ENCODE measurements at places on chromosomes 3 and 15.

DNA sequence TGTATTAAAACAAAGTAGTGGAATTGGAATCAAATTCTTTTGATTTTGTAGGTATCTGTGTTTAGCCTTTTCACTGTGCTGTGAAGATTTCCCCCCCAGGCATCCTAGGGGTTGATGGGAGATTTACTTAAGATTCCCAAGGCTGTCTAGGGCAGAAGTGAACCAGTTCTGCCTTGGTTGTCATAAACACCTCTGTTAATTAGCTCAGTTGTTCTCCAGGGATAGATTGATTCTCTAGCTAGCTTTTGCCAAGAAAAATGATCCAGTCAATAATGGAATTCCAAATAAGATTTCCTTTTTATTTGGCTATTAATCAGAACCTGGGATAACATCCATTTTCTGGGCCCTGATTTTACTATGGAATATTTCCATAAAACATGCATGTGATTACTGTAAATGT, 12.7 kb downstream of the DAG1 start:
- DNase-seq, result no peak

DNA sequence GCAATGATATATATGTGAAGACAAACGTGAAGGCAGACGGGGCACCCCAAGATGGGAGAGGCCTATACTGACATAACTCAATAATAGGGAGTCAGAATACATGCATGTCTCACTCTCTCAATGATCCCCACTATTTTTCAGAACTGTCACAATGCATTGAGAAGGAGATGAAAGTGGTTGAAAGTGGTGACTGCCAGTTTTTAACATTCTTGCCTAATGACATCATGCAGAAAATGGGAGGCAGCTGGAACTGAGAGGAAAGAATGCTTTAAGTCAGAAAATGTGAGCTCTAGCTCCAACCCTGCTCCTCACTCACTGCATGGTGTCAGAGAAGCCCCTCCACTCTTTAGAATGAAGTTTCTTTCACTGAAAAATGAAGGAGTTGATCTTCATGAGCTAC, 55.3 kb upstream of the P2RY1 start:
- no peak for DNase-seq

- DNase-seq, result no peak
Observed at GRCh38 chr3:85838921-85839320, 880.1 kb downstream of the CADM2 start.

DNA sequence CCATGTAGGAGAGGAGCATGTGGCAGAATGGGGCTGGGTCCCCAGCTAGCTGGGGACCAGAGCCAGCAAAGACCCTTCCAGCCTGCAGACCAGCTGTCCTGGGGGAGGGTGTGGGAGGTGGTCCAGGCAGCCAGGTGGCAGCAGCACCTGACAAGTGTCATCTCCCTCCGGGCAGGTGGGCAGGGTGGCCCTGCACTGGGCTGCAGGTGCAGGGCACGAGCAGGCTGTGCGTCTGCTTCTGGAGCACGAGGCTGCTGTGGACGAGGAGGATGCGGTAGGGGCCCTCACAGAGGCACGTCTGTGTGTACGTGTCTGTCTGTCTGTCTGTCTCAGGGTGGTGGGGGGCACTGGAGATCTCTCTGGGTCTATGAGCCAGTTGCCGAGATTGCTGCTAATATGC, 5.5 kb downstream of the ANKDD1A start:
- DNase-seq, result no peak

DNA sequence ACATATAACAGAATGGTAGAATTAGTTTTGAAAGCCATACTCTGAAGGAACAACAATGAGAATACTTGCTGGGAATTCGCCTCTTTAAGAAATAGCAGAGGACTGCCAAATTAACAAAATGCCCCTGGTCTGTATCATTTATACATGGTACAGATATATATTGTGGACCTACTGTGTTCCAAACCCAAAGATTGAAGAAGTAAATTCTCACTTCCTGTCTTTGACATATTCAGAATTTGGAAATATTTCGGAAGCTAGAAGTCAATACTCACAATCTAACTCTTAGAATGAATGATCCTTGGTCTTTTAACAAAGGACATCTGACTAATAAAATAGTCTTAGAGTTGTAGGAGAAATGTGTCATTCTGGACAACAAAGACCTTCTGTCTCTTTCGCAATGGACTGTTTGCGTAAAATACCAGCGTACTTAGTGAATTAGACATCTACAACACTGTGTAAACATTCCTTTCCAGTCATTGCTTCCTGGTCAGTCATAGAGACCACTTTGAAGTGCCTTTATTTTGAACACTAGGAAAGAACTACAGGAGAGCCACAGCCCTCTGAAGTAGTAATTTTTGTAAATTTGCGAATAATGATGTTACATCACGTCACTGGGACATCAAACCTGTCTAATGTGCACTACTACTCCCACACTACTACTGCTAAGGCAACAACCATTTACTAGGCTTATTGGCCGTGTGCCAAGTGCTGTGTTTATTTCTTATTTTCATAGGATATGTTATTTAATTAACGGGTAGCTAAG, 68.0 kb downstream of the CHL1 start:
- no peak for DNase-seq

GRCh38 chr3:137205394-137206045, 247.7 kb downstream of the IL20RB start:
- DNase-seq, result no peak

DNA sequence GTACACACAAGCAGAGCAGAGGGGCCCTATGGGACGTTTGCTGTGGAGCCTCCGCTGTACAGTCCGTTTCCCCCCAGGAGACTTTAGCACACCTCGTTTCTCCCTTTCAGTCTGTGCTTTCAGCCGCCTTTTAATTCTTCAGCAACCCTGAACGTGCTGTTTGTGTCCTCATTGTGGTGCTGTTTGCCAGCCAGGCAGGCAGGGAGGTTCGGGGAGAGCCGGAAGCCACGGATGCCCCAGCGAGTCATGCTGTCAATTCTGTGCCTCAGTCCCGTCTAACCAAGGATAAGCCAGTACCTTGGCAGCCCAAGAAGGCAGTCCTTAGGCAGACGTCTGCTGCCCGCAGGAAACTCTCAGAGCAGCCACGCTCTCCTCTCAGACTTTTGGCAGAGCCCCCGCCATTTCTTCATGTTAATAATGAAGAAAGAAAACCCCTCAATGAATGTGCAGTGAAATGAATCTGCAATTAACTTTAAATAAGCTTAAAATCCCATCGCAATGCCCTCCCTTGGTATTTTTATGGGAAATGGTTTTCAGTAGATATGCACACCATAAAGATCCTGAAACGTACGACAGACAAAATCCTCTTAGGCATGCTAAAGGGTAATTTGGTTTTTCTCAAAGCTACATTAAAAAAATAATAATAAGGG, 158.6 kb downstream of the UACA start:
- DNase-seq, result peak; percentile 80

- peak; percentile 81 for DNase-seq
Observed at GRCh38 chr3:159928071-159928491, 60.6 kb upstream of the IL12A start.

- no peak for DNase-seq
Observed at GRCh38 chr15:76823890-76824289, 81.2 kb downstream of the SCAPER start.

GRCh38 chr3:38212141-38212540, 46.8 kb downstream of the OXSR1 start:
- no peak for DNase-seq

DNA sequence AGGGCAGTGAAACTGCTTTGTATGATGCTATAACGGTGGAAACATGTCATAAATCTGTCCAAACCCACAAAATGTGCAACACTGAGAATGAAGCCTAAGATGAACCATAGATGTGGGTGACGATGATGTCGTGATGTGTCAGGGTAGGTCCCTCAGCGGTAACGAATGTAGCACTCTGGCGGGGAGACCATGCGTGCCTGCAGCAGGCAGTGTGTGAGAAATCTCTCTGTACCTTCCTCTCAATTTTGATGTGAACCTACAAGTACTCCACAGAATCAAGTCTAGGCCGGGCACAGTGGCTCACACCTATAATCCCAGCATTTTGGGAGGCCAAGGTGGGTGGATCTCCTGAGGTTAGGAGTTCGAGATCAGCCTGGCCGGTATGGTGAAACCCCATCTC, 268.2 kb upstream of the LYSMD4 start:
- DNase-seq, result no peak

GRCh38 chr15:87639305-87640011, 617.1 kb downstream of the NTRK3 start:
- no peak for DNase-seq

- DNase-seq, result no peak
Observed at GRCh38 chr3:65928110-65928509, 110.6 kb downstream of the MAGI1 start.

- no peak for DNase-seq
Observed at GRCh38 chr3:150074277-150074676, 103.6 kb upstream of the PFN2 start.

- DNase-seq, result no peak
Observed at GRCh38 chr3:174342941-174343501, 516.1 kb upstream of the NAALADL2 start.

- DNase-seq, result peak; percentile 26
Observed at GRCh38 chr3:32959371-32959770, 7.9 kb downstream of the CCR4 start.

DNA sequence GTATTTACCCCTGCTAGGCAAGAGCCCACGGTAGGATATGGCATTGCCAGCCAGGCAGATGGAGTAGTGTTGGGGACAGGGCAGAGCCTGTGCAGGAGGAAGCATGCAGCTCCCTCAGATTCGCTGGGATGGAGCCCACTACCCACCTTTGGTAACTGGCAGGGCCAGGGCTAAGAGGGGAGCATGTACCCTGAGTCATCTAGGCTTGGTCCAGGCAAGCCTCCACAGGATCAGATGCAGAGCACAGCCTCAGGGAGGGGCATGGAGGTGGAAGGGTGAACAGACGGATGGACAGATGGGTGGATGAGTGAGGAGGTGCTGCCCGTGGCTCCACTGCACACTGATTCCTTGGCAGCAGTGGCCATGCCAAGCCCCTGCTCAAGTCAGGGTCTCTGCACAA, 33.0 kb downstream of the IL20RB start:
- DNase-seq, result peak; percentile 37

- no peak for DNase-seq
Observed at GRCh38 chr3:8320711-8321458, 180.7 kb upstream of the LMCD1 start.

GRCh38 chr3:13712682-13713180, 163.8 kb downstream of the FBLN2 start:
- peak; percentile 75 for DNase-seq

- DNase-seq, result no peak
Observed at GRCh38 chr15:93036951-93037819, 51.8 kb downstream of the RGMA start.

DNA sequence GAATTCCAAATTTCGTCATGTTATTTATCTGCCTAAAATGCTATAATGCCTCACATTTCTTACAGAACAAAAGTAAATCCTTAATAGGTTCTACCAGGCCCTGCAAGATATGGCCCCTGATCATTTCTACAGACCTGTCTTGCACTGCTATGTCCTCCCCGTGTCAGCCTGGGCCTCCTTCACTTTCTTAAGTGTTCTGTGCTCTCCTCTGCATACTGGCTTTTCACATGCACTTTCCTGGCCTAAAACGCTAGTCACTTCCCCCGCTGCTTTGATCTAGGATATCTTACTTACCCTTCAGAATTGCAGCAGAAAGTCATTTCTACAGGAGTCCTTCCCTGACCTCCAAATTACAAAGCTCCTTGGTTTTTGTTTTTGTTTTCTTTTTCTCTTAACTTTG, 551.3 kb downstream of the NSUN3 start:
- DNase-seq, result no peak

GRCh38 chr15:64634027-64634426, 141.4 kb downstream of the RBPMS2 start:
- no peak for DNase-seq

DNA sequence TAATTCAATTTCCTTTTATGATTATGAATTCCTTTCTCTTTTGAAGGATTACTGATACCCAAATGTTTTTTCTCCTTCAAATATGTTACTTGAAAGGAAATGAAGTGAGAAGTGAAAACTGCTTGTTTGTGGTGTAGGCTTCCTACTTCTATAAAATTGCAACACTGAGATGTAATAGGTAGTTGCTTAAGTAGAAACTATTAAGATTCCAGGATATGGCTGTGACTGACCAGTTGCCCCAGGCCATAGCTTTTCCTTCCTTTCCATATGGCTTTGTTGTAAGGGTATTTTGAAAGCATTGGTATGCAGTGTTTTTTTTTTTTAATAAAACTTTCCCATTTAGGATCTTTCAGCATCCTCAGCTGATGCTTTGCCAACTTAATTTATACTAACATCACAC, 28.5 kb downstream of the DNAJC13 start:
- DNase-seq, result no peak
